Body of pancreas (tissue), 4 donors: ENCODE measurements at places on chromosomes 2 and 18.

DNA sequence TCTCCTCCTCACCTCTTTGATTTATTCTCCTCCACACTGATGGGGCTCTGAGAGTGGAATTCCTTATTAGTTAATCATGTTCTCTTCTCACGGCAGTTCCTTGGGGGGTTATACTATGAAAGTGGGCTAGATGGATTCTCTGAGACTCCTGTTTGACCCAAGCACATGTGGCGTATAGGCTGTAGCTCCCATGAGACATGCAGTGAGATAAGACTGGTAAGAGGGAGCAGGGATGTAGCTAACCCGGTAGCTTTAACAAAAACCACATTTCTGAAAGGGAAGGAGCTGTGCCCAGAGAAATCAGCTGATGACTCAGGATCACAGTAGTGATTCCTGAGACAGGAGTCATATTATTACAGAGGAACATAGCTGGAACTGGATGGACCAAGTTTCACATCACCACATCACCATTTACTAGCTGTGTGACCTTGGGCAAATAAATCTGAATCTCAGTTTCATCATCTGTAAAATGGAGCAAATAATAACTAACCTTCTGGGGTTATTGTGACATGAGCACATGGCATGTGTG, 82.9 kb downstream of the CRIM1 start:
- H3K36me3 ChIP-seq = no peaks in the 10 kb centered on the region
- no peaks in the 10 kb centered on the region for H3K4me1 ChIP-seq
- H3K27ac ChIP-seq = no peak overlapping the region

DNA sequence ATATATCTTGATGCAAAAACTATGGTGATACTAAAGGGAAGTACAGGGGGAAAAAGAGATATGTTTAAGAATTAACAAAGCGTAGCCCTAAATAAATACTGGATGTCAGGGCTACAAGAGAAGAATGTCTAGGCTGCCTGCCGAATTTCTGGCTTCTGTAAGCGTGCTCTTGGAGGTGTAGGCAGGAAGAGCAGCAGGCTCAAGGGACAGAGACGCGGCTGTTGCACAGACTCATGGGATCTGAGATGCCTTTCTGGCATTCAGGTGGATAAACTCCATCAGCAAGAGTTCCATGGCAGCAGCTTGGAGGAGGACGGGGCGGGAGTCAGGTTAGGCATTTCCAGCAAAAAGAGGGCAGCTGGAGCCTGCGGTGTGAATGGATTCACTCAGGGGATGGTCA, 123.2 kb upstream of the TWIST2 start:
- H3K36me3 ChIP-seq = no peaks in the 10 kb centered on the region
- H3K4me3 ChIP-seq = no peak overlapping the region
- no peak for DNase-seq
- no peaks in the 10 kb centered on the region for H3K4me1 ChIP-seq
- no peaks in the 10 kb centered on the region for H3K27me3 ChIP-seq

GRCh38 chr2:5482929-5483331, 209.3 kb upstream of the SOX11 start:
- H3K27me3 ChIP-seq = no peaks in the 10 kb centered on the region
- H3K36me3 ChIP-seq = no peaks in the 10 kb centered on the region
- DNase-seq = no peak
- H3K4me3 ChIP-seq = no peak overlapping the region
- H3K27ac ChIP-seq = no peak overlapping the region
- no peaks in the 10 kb centered on the region for H3K4me1 ChIP-seq

GRCh38 chr18:55573386-55573785, 14.6 kb downstream of the TCF4 start:
- no peaks in the 10 kb centered on the region for H3K36me3 ChIP-seq
- no peaks in the 10 kb centered on the region for H3K27me3 ChIP-seq
- no peak for DNase-seq
- no peak overlapping the region for H3K4me3 ChIP-seq
- no peaks in the 10 kb centered on the region for H3K4me1 ChIP-seq

- H3K27ac ChIP-seq = no peak overlapping the region
- peaks cover 3% of the 10 kb centered on the region for H3K4me1 ChIP-seq
- no peaks in the 10 kb centered on the region for H3K27me3 ChIP-seq
- no peak for DNase-seq
- no peak overlapping the region for H3K4me3 ChIP-seq
These were observed 53.1 kb downstream of the OLA1 start for GRCh38 chr2:174195253-174195652.

DNA sequence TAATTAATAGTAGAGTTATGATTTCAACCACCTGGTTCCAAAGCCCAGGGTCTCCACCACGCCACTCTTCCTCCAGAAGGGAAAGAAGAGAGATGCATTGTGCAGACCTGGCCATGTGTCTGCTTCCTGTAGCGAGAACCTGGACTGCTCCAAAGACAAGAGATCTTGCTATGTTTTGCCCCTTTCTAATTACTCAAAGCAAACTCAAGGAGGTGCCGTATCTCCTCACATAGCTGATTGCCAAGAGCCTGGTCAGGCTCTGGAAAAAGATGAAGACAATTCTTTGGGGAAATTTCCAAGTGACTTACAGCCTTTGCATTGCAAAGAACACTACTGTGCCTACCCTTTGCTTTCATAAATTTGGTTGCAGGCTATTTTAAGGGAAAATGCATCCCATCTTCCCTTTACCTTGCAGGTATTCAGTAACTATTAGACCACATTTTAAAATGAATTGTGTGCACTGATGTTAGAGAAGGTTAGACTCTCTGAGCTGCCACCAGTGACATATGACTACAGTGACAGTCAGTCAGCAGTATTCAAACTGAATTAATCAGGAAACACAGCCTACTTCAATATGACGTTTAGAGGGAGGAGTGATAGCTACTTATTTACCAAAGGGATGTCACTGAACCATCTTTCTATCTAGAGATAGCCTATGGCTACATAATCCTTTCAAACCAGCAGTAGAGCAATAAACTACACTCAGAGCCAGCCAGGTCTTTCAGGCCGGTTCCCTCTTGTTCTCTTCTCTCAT, 842.1 kb upstream of the FANCL start:
- no peaks in the 10 kb centered on the region for H3K27me3 ChIP-seq
- no peak overlapping the region for H3K4me3 ChIP-seq
- H3K4me1 ChIP-seq = no peaks in the 10 kb centered on the region
- H3K27ac ChIP-seq = no peak overlapping the region

DNA sequence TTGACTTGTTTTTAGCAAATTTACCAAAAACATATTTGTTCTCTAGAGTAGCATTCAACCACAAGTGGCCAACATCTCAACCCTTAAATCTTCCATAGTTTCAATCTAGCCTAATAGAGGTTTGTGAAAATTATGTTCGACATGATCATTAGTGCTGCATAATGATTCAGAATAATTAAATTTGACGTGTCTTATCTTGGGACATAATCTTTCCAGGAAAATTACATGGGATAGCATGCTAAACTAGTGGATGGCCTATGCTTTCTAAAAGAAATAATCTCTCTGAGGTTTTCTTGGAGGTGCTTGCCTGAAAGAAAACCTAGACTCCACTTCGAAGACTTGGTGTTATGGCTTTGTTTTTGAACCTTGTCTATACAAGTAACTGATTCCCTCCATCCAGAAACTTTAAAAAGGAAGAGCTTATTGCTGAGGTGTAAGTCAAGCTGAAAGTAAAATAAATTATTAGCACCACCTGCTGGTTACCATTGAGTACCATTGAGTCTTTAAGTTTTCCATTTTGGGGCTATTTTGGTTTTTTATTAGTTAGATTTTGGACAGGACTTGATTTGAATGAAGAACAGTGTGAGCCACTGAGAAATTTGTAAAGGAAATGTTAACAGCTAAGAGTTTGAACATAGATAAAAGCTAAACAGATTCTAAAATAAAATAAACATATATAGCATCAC, 32.7 kb downstream of the COX7A2L start:
- no peak overlapping the region for H3K27ac ChIP-seq
- peaks cover 6% of the 10 kb centered on the region for H3K36me3 ChIP-seq
- H3K4me1 ChIP-seq = peaks cover 21% of the 10 kb centered on the region
- H3K27me3 ChIP-seq = no peaks in the 10 kb centered on the region

GRCh38 chr2:14635391-14635871, 2.9 kb downstream of the LRATD1 start:
- peaks cover 45% of the 10 kb centered on the region for H3K4me1 ChIP-seq
- H3K36me3 ChIP-seq = no peaks in the 10 kb centered on the region
- H3K27me3 ChIP-seq = no peaks in the 10 kb centered on the region
- H3K27ac ChIP-seq = peak overlapping the region; percentile 84
- peak overlapping the region; percentile 26 for H3K4me3 ChIP-seq

DNA sequence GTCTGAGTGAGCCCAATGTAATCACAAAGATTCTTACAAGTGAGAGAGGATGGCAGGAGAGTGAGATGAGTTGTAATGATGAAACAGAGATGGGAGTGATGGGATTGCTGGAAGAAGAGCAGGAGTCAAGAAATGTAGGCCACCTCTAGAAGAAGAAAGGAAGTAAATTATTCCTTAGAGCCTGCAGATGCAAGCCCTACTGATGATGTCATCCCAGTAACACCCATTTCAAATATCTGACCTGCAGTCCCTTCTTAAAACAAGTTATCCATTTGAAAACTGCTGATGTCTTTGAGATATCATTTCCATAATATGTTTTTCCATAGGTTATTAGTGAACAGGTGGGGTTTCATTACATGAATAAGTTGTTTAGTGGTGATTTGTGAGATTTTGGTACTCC, 888.0 kb upstream of the SLC39A10 start:
- H3K4me1 ChIP-seq = no peaks in the 10 kb centered on the region
- no peak overlapping the region for H3K4me3 ChIP-seq
- H3K27ac ChIP-seq = no peak overlapping the region
- no peak for DNase-seq
- H3K27me3 ChIP-seq = no peaks in the 10 kb centered on the region
- no peaks in the 10 kb centered on the region for H3K36me3 ChIP-seq

DNA sequence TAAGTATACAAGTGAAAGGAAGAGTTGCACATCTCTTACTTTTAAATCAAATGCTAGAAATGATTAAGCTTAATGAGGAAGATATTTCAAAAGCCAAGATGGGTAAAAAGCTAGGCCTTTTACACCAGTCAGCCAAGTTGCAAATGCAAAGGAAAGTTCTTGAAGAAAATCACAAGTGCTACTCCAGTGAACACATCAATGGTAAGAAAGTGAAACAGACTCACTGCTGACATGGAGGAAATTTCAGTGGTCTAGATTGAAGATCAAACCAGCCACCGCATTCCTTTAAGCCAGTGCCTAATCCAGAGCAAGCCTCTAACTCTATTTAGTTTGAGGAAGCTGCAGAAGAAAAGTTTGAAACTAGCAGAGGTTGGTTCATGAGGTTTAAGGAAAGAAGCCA, 79.1 kb downstream of the RBBP8 start:
- no peaks in the 10 kb centered on the region for H3K36me3 ChIP-seq
- H3K4me1 ChIP-seq = no peaks in the 10 kb centered on the region
- H3K4me3 ChIP-seq = no peak overlapping the region
- no peak for DNase-seq
- no peak overlapping the region for H3K27ac ChIP-seq

GRCh38 chr2:53235836-53236582, 531.6 kb upstream of the CHAC2 start:
- H3K27me3 ChIP-seq = no peaks in the 10 kb centered on the region
- no peak for DNase-seq
- peaks cover 17% of the 10 kb centered on the region for H3K4me1 ChIP-seq
- H3K4me3 ChIP-seq = no peak overlapping the region
- no peaks in the 10 kb centered on the region for H3K36me3 ChIP-seq

- no peaks in the 10 kb centered on the region for H3K27me3 ChIP-seq
- H3K4me3 ChIP-seq = no peak overlapping the region
- no peak overlapping the region for H3K27ac ChIP-seq
- no peak for DNase-seq
- H3K4me1 ChIP-seq = no peaks in the 10 kb centered on the region
These were observed 218.3 kb downstream of the HAUS1 start for GRCh38 chr18:46322411-46322891.

GRCh38 chr2:14074691-14075090, 557.8 kb upstream of the LRATD1 start:
- no peaks in the 10 kb centered on the region for H3K27me3 ChIP-seq
- no peak for DNase-seq
- H3K27ac ChIP-seq = no peak overlapping the region
- H3K36me3 ChIP-seq = no peaks in the 10 kb centered on the region
- no peaks in the 10 kb centered on the region for H3K4me1 ChIP-seq

- DNase-seq = no peak
- no peaks in the 10 kb centered on the region for H3K36me3 ChIP-seq
- no peaks in the 10 kb centered on the region for H3K27me3 ChIP-seq
- no peak overlapping the region for H3K4me3 ChIP-seq
- no peak overlapping the region for H3K27ac ChIP-seq
These were observed 25.7 kb downstream of the LPIN1 start for GRCh38 chr2:11771971-11772615.

DNA sequence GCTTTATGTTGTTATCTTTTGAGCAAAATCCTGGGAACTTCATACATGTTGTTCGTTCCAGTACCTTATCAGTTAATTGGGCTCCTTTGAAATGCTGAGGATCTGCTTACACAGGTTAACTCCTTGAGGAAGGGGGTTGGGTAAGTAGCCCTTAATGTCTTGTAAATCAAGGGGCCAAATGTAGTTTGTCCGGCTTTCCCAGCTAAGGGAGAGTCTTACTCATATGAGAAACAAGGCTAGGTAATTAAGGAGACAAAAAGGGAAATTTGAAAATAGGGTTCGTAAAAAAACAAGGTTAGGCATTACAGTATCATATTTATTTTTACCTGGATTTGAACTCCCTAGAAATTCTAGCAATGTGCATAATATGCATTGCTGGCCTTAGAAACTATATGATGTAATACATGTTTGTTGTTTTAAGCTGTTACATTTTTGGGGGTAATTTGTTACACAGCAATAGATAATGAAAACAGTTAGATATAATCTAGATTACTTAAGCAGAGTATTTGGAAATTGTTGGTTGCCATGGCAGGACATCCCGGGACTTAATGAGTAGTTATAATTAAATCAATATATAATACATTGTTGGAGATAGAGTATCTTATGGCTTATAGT, 30.9 kb upstream of the RNF149 start:
- no peaks in the 10 kb centered on the region for H3K27me3 ChIP-seq
- no peak for DNase-seq
- H3K4me3 ChIP-seq = no peak overlapping the region

GRCh38 chr2:50178050-50178449, 853.9 kb downstream of the NRXN1 start:
- H3K4me3 ChIP-seq = no peak overlapping the region
- H3K27ac ChIP-seq = no peak overlapping the region
- no peaks in the 10 kb centered on the region for H3K36me3 ChIP-seq
- no peak for DNase-seq
- H3K4me1 ChIP-seq = no peaks in the 10 kb centered on the region

DNA sequence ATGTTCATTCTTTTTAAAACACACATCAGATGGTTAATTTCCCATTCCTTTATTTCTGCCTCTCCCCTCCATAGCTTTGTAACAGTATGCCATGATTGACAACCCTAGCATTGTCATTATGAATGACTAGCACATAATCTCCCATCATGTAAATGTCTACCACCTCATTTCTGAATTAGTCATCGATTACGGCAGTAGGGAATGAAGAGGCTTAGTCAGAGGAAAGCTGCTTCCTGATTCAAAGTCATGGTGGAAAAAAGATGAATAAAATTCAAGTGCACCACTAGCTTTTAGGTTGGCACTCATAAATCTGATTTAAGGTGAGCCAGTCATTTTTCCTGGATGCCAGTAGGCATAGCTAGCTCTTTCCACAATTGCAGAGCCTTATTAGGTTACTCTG, 19.1 kb upstream of the ACMSD start:
- H3K27ac ChIP-seq = no peak overlapping the region
- no peak overlapping the region for H3K4me3 ChIP-seq
- no peak for DNase-seq
- H3K36me3 ChIP-seq = no peaks in the 10 kb centered on the region
